Right lobe of liver (tissue), 6 donors: ENCODE measurements at places on chromosomes 7 and 10.

GRCh38 chr10:101887775-101888174 is 44.2 kb upstream of the KCNIP2 start:
- DNase-seq: no peak

GRCh38 chr7:144534196-144534595 is 130.7 kb upstream of the NOBOX start:
- no peak for DNase-seq

GRCh38 chr10:103501186-103501585 is 7.7 kb downstream of the NEURL1 start:
- no peak for DNase-seq

- no peak for DNase-seq
Observed at GRCh38 chr7:40475681-40475982, 340.8 kb downstream of the SUGCT start.

DNA sequence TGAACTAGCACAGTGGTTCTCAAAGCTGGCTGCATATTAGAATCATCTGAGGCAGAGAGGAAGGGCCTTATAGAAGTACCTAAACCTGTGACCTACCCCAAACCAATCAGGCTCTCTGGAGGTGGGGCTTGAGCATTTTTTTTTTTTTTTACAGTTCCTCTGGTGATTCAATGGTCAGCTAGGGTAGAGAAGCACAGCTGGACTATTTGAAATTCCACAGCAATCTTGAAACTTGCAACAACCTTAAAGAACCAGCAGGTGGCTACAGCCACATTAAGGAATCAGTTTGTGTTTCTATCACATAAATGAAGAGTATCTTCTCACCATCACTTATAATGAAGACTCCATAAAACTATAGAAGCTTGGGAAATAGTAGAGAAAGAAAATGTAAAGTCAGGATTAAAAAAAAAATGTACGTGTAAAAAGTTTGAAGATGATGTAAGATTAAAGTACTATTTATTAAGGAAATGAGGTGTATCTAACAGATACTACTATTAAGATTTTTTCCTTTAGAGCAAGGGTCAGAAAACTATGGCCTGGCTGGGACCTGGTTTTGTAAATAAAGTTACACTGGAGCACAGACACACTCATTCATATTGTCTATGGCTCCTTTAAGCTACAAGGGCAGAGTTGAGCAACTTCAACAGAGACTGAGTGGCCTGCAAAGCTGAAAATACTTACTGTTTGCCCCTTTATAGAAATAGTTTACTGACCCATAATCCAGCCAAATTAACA is 3.8 kb downstream of the RTKN2 start:
- DNase-seq: no peak

- DNase-seq: no peak
Observed at GRCh38 chr10:129694691-129695243, 227.7 kb downstream of the MGMT start.

GRCh38 chr10:107159871-107160270 is 4.6 kb downstream of the SORCS1 start:
- no peak for DNase-seq

DNA sequence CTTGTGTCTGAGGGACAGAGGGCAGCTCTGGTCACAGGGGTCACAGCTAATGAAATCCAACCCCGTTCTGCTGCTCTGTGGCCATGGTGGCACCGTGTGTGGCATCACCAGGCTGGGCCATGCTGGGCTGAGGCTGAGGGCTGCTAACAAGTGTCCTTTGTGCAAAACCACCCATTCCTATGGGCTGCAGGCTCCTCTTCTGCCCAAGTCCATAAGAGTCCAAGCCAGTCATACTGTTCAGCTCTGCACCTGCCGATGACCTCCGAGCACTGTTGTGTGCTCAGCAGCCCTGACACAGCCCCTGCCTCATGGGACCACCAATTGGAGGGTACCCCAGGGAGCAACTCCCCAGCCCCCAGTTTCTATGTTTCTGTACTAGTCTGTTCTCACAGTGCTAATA is 133.1 kb downstream of the WDR11 start:
- no peak for DNase-seq

DNA sequence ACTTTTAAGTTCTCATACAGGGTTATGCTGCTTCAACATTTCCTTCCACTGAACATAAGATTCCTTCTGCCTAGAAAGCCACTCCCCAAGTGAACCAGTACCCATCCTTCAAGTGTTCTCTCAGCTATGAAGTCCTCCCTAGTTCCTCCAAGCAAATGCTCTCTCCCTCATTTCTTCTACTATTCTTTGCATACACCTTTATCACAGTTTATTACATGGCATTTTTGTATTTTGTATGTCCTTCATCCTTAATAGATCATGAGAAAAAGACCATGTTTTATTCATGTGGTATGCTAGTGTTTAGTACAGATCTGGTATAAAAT is 1.9 kb downstream of the SYPL1 start:
- DNase-seq: no peak

DNA sequence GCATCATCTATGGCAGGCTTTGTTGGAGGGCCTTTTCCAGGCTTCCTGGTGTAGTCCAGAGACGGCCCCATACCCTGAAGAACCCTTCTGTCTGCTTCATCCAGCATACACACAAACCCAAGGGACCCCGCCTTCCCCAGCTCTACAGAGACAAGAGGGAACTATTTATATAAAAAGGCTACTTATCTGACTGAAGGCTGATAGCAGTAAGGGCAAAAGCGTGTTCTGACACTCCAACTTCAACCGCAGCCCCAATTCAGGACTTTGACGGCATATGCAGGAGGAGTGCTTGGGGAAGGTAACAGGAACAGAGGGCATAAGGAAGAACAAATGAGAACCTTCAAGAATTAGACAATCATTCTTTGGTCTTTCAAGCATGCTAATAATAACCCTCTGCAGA is 21.0 kb downstream of the GNA12 start:
- no peak for DNase-seq

DNA sequence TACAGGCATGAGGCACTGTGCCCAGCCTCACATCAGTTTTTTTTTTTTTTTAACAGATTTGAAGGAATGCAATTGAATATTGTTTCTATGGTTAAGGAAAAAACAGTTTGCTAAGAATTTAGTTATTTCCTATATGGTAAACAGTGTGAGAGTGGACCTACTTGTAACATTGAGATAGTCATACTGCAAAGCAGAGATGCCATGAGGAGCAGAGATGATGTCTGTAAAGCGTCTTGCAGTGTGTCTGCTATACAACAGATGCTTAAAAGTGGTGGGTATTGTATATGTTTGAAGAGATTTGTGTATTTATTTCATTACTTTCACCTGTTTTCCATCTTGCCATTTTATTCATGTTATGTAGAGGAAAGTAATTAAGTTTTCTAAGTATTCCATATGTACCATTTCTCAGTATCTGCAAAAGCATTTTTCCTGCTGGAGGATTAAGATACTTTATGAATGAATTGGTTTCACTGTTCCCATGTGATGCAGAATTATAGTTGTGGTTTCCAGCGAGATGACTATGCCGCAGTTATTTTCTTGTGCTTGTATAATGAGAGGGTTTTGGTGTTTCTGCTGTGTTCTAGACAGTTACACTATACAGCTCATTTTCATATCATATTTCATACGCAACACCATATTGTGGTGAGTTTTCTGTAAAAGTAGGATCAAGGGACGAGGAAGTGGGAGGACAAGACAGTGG is 26.6 kb downstream of the TET1 start:
- no peak for DNase-seq

GRCh38 chr10:96673318-96674099 is 46.8 kb downstream of the PIK3AP1 start:
- DNase-seq: peak; percentile 59

DNA sequence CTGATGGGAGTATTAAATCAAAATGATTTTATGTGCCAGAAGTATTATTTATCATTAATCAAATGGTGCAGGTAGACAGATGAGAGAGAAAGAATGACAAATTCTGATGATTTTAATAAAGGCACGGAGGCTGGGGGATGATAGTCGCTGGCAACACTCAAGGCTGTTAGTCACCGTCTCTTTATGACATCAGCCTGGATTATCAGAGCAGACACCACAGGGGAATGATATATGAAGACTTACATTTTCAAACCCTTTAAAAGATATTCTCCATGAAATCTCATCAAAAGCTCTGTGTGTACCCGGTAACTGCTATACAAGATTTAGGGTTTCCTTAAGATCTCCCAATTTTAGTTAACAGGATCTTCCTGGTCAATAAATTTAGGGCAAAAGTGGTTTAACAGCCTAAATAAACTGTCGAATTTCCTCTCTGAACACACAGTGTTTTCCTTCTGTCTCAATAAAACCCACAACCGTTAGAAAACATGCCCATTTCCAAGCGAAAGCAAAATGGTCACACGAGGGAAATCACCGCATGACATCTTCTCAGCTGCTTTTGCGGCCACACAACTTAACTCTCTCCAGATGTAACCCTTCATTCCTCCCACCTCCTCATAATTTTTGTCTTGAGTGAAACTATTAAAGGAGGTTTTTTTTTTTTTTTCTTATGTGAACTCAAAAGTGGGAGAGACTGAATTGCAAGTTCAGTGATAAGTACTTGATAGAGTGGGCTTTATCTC is 133.2 kb upstream of the FAM171A1 start:
- DNase-seq: no peak

DNA sequence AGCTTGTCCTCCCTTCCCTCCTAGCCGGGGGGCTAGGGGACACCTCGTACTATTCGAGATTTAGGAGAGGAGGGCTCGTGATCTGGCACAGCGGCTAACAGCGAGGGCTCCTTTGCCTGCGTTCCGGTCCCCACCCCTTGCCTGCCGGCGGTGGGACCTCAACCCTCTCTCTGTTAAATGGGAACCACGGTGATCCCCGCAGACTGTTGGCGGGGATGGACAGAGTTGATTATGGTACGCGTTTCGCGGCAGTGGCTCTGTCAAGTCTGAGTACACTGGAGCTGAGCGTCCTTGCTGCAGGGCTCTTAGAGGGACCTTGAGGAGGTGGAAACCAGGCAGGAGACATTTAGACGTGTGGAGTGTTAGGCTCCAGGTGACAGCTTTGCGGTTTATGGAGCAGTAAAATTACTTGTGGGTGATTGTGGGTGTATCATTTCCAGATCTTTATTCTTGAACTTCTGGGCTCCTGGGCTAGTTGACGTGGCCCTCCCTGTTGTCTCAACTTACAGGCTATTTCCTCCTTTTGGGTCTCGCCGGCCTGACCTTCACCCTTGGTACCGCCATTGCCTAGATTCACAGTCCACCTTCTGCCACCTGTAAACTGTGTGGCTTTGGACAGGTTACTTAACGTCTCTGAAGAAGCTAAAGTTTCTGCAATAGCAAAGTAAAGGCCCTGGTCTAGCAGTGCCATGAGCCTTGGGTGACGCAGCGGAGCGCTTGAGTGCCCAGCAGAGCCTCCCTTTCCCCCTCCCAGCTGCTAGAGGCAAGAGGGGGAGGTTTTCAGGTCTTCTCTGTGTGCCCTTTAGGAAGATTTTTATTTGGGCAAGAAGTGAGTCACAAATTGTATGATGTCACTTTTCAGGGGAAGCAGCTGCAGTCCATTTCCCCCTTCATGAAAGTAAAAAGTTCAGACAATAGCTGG is 739 bp downstream of the CASP7 start:
- peak; percentile 61 for DNase-seq

- no peak for DNase-seq
Observed at GRCh38 chr10:130928306-130928705, 383.2 kb downstream of the TCERG1L start.

GRCh38 chr7:2646680-2647571 is 15.1 kb downstream of the TTYH3 start:
- DNase-seq: peak; percentile 53

- no peak for DNase-seq
Observed at GRCh38 chr7:73739387-73739767, 775 bp upstream of the ABHD11 start.
